ENCODE measurements at places on chromosomes 6 and 20. TPM values are rescaled to one million over a fixed set of nuclear protein-coding genes. Genes with fewer than 3 reads are reported as not detected.
A peak's percentile ranks its signal among the peaks of the same experiment; 100 is the strongest.

COX4I2 gene
- total RNA-seq, result not detected

SRMS gene
- total RNA-seq, result not detected

SMLR1 gene
- total RNA-seq, result not detected

DNA sequence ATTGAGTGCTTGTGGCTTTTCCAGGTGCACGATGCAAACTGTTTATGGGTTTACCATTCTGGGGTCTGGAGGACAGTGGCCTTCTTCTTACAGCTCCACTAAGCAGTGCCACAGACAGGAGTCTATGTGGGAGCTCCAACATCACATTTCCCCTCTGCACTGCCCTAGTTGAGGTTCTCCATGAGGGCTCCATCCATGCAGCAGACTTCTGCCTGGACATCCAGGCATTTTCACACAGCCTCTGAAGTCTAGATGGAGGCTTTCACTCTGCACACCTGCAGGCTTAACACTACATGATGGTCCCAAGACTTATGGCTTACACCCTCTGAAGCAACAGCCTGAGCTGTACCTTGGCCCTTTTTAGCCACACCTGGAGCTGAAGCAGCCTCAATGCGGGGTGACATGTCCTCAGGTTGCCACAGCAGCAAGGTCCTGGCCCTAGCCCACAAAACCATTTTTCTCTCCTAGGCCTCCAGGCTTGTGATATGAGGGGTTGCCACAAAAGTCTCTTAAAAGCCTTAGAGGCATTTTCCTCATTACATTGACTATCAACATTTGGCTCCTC lies 552.2 kb downstream of the TFAP2A start:
- no peak for DNase-seq

- DNase-seq, result no peak
Observed at GRCh38 chr6:125952764-125953501, 3.6 kb upstream of the HINT3 start.

GRCh38 chr6:37583261-37583660 lies 83.6 kb upstream of the CCDC167 start:
- no peak for DNase-seq

DNA sequence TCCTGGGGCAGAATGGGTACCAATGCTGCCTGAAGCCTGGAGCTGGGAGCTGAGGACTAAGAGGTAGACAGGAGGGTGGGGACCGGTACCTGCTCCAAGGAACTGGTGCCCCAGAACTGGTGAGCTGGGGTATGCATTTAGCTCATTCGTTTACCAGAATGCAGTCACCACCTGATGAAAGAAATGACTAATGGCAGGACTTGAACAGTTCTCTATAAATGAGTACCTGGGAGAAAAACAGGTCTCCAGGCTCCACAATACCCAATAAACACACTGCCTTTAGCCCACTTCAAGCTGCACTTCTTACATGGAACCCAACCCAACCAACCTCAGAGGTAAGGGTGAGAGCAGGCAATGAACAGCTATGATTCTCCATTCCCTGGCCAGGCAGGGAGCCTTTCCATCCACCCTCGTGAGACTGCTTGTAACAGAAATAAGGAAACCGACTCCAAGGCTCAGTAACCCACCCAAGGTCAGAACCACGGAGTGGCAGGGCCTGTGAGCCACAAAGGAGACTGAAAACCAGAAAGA lies 15.4 kb downstream of the FKBP1A start:
- DNase-seq, result peak; percentile 46

Data from dermis microvascular lymphatic vessel endothelial cell (primary cell).